ENCODE measurements at places on chromosomes 7 and 10.

DNA sequence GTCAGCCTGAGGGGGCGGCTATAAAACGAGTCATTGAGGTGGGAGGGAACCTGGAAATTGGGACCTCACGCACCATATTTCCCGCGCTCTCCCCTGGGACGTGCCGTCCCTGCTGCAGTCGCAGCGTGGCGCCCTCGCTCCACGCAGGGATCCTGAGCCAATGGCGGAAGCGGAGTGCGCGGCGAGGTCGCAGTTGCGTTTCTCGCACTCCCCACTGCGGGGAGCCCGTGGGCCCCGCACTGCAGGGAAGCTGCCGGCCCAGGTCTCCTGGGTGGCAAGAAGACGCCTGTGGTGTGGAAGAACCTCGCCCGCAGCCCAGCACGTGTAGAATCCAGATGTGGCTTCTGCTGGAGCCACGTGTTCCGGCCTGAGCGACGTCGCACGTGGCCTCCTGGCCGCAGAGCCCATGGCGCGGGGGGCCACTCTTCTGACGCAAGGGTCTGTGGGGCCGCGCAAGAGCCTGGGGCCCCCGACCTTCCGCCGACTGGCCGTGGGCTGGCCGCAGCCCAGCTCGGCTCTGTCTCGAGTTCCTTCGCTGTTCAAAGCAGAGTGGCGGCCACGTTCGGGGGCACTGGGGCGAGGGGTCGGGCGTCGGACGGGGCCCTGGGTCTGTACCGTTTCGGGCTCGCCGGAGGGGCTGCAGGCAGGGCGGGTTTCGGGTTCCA, 26.4 kb downstream of the HIF1AN start:
- DNase-seq: peak; percentile 88

GRCh38 chr7:157980774-157981173, 606.8 kb downstream of the PTPRN2 start:
- DNase-seq: no peak

DNA sequence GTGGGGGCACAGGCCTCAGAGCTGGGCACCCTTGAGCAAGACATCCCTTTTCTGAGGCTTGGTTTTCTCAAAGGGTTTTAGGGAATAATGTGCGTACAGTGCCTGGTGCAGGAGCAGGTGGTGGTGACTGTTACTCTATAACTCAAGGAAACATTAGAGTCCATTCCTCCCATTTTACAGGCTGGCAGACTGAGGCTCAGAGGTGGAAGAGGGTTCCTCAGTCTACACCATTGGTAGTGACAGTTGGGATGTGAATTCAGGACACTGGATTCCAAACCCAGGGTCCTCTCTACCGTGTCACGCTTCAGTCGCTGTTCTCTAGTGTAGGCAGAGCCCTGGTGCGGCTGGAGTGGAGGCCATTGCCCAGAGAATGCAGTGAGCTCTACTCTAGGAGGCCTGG, 40.0 kb upstream of the AQP1 start:
- DNase-seq: no peak

DNA sequence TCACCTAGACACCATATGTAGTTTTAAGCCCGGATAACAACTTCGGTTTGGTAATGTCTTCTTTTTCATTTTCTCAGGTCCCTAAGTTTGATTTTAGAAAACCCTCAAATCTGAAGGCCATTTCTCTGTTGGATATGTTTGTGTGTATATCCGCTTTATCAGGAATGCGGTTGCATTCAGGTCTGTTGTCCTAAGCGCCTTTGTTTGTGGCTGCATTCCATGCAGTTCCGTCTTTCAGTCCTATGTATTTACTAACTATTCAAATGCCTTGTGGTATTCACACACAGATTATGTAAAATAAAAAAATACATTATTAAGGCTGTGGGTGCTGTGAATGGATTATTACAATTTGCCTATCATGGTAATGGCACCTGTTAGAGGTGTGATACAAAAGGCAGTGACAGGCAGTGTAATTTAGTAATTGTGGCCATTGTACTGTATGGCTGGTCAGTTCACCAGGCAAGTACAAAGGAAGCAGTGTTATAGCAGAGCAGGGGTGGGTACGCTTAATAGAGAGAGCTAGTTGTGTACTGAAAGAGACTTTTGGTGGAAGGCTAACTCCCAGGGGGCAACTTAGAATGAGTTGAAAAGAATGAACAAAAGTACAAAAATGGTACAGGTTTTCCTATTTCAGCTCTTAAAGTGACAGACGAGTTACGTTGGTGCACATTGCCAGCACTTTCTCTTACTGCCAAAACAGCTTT, 136.4 kb downstream of the VTI1A start:
- DNase-seq: no peak

DNA sequence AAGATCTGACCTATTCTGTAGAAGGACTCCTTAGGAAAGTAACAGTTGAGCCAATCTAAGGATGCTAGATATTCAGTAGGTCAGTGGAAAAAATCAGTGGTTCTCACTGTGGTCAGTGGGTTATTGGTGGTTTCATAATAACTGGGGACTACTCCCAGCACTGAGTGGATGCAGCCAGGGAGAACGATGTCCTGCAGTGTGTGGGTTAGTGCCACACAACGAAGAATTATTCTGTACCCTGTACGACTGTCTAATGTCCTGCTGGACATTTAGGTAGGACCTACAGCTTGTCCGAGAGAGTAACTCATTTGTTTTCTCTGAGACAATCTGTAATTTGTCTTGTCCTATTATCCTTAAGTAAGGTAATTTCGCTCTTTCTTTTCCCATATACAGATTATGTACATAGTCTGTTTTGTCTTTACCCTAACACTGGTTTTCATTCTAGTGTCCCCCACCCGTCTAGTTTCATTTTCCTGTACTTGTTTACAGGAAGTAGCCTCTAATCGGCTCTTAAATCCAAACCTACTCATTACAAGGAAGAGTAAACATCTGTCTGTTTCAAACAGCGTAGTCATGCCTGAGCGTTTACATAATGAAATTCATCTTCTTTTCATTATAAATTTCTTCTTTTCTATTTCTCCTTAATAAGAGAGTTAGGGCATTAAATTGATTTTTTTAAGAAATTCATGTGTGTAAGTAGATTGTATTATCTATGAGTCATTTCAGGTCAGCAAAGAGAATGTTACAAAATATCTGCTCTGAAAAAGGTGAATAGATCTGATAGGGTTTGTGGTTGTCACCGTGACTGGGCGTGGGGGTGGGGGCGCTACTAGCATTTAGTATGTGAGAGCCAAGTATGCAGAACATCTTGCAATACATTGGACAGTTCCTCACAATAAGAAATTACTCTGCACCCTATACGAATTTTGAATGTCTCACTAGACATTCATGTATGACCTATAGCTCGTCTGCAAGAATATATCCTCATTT, 8.3 kb upstream of the ZC3HAV1L start:
- DNase-seq: no peak

DNA sequence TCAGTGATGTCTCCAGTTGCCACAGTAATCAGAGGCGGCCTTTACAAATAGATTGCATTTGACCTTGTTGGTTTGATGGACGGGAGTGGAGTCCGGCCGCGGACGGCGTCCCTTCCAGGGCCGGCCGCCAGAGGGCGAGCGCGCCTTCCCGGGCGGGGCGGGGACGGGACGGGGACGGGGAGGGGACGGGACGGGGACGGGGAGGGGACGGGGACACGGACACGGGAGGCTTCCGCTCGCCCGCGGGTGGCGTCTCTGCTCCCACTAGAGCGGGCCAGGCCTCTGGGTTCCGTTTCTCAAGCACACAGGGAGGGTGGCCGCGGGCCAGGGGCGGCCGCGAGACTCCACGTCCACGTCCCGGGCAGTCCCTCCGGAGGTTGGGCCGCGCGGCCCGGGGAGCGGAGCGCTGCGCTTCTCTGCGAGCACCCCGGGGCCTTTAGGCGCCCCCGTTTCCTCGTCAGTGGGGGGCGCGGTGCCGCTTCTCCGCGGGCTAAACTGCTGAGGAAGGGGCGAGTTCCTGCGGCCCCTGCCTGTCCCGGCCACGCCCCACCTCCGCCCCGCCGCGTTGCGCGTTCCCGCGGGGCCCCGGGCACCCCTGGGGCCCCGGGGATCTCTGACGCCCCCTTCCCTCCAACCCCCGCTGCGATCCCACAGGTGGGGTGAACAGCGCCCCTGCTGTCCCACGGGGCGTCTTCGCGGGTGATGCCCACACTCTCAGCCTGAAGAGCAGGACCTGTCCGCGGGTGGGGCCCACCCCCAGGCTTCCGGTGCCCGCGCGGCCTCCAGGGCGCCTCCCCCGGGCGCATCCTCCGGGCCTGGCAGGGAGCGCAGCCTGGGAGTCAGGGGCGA, 84.2 kb upstream of the MKI67 start:
- DNase-seq: peak; percentile 83

DNA sequence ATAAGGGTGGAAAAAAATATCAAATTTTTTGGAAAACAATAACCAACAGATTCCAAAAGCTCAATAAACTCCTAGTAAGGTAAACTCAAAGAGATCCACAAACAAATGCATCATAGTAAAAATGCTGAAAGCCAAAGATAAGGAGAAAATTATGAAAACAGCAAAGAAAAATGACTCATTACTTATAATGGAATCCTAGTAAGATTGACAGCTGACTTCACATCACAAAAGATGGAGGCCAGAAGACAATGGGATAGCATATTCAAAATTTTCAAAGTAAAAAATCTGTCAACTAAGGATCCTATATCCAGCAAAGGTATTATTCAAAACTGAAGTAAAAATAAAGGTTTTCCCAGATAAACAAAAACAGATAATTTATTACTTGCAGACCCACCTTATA, 183.4 kb upstream of the VIPR2 start:
- no peak for DNase-seq

DNA sequence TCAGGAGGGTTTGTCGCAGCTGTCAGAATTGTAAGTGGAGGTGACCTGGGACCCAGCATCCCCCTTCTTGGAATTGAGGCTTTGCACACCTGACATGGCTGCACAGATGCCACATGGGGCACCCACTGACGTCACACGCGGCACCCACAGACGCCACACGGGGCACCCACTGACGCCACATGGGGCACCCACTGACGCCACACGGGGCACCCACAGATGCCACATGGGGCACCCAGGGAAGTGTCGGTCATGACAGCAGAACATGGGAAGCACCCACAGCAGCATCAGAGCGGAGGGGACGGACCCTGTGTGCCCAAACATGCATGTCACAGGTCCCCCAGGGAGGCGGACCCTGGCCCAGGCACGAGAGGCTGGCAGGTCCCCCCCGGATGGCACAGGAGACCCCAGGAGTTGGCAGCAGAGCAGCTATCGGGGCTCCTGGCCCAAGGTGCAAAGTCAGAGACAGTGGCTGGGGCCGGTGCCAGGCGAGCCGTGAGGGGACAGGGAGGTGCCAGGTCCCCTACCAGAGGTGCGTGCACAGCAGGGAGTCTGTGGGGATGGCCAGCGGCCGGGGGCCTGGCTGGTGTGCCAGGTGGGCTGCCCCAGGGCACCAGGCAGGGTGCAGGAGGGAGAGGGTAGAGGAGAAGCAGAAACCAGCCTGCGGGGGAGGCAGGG, 21.1 kb downstream of the KNDC1 start:
- DNase-seq: no peak

GRCh38 chr10:110681023-110681681, 37.0 kb downstream of the RBM20 start:
- DNase-seq: peak; percentile 67

- DNase-seq: no peak
These were observed 73.4 kb downstream of the GPR141 start for GRCh38 chr7:37756797-37757551.

DNA sequence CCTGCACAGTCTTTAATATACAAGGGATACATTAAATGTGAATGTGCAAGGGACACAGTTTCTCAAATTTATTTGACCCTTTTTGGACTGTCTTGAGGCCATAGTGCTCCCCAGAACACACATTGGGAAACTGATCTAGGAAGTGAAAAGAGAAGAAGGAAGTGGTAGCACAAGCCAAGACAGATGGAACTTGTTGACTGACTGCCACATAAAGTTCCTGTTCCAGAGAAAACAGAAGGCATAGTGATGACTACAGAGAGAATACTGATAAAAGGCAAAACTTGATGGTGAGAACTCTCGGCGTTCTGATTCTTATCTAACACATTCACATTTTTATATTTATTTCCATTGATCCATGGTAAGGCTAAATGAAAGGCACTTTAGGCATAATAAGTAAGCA, 1216.4 kb downstream of the CNTNAP2 start:
- no peak for DNase-seq

- DNase-seq: no peak
These were observed 69.4 kb upstream of the SHH start for GRCh38 chr7:155881471-155882350.

DNA sequence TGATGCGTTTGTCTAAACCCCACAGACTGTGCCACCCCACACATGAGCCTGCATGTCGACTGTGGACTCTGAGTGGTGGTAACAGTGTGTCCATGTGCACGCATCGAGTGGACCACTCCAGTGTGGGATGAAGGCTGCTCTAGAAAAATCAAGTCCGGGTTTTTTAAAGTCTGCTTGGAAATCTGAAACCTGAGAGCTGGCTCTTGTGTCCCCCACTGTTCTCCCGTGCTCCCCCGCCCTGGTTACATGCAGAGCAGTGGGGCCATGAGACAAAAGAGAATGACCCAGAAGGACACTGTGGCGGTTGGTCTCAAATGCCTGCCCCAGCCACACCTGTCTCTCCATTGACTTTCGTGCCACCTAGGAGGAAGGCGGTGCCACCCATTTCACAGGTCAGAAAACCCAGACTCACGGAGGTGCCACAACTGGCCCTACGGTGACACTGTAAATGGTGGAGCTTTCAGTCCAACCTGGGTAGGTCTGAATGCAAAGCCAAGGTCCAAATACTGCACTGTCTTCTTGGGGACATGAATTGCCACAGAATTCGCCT, 27.3 kb upstream of the PWWP2B start:
- no peak for DNase-seq

DNA sequence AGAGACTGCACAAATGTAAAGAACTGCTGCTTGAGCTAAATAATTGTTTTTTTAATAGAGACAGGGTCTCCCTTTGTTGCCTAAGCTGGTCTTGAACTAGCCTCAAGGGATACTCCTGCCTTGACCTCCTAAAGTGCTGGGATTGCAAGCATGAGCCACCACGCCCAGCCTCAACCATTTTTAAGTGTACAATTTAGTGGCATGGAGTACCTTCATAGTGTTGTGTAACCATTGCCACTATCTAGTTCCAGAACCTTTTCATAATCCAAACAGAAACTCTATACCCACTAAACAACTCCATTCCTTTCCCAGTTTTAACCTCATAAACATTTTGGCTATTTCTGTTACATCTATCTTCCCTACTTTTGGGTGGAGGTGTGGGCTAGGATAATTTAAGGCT, 6.7 kb downstream of the EIF4H start:
- DNase-seq: no peak

DNA sequence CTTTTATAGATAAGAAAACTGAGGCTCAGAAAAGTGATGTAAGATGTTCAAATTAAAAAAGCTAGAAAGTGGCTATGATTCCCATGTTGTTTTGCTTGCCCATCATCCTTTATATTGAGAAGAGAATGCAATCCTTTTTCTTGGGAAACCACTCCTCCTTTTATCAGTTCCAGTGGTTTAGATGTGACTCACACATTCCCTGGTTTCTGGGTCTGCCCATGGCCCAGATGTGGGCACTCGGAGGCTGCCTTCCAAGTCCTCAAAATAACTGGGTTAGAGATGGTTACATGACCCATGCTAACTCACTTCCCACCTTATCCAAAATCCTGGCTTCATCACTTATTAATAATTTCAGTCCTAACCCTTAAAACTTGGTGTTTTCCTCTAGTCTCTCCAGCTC, 550.0 kb downstream of the MDFIC start:
- DNase-seq: no peak

Data from nephron progenitor cell (in vitro differentiated cells).